MCF 10A (cell line): ENCODE measurements at places on chromosomes 12 and 14.
A peak's percentile ranks its signal among the peaks of the same experiment; 100 is the strongest.

GRCh38 chr12:121507984-121508383, 72.8 kb downstream of the KDM2B start:
- peaks cover 6% of the 10 kb centered on the region for H3K36me3 ChIP-seq
- no peak overlapping the region for H3K4me3 ChIP-seq
- no peaks in the 10 kb centered on the region for H3K27me3 ChIP-seq
- no peak for DNase-seq
- no peak overlapping the region for H3K27ac ChIP-seq

DNA sequence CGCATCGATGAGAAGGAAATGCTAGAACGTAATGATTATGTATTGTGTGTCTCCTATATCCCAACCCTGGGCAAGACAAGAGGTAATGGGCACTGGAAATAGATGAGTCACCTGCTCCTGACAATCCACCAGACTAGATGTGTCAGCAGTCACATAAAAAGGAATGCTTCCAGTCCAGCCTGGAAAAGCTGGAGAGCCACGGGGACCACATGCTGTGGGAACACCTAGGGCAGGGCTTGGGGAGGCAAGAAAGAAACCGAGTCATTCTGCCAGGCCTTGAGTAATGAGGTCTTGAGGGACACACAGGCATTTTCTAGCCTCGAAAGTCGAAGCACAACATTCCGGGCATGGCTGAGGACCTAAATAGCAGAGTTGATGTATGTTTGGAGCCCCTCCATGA, 716.7 kb upstream of the TMEM132C start:
- no peak overlapping the region for H3K4me3 ChIP-seq
- peak; percentile 70 for DNase-seq
- no peaks in the 10 kb centered on the region for H3K27me3 ChIP-seq
- no peak overlapping the region for H3K27ac ChIP-seq
- no peaks in the 10 kb centered on the region for H3K36me3 ChIP-seq

DNA sequence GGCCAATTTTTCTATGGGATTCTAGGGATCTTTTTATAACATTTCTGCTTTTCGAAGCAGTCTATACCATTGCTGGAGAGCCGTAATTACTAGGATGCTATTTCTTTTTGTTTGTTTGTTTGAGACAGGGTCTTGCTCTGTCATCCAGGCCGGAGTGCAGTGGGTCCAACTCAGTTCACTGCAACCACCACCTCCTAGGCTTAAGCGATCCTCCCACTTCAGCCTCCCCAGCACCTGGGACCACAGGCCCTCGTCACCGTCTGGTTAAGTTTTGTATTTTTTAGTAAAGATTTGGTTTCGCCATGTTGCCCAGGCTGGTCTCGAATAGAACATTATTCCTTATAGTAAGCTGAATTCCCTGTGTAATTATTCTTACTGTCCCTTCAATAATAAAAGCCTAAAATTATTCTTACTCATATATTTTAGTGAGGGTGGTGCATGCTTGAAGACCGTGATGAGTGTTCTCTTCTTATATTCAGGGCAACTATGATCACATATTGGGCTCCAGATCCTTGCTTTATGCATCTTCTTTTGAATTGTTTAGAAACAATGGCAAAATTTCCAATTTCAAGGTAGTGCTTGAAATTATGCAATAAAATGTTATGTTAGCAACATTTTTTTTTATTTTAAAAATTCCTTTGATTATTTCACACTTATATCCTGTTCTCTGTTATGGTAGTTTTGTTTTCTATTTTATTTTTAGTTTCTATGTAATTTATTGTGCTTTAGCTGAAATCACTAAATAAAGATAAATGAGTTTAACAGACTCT, 66.2 kb downstream of the CRADD start:
- H3K27ac ChIP-seq: peak overlapping the region; percentile 95
- no peaks in the 10 kb centered on the region for H3K36me3 ChIP-seq
- no peak for DNase-seq

DNA sequence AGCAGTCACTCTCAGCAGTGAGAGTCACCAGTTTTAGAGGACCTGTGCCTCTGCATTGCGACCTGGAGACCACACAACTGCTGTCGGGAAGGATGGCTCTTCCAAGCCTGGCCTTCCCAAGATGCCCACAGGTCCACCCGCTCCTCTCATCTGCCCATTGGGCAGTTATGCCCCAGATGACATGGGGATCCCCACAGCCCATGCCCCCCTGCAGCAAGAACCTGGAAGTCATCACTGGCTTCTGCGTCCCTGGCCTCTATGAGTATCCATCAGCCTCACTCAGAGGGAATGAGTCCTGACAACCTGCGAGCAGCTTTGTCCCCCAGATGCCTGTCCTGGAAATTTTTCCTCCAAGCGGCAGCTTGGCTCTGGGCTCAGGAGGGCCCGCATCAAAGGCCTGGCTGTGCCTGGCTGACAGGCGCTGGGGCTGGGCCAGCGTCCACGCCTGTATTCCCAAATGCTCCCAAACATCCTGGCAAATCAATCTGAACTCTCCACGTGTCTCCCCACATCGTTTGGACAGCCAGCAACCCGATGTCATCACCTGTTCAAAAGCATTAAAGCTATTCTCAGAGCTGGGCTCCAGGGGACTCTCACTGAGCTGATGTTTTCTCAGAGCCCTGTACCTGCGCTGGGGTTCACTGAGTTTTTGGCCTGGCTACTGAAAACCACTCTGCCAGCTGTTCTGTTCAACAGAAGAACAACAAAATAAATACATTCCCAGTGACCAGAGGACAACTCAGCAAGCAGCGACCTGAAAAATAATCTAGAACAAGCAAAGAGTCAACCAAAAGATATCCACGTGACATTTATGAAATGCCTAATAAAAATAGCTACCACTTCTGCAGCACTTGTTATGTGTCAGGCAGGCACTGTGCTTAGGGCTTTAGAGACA, 57.8 kb downstream of the CLMN start:
- H3K4me3 ChIP-seq: no peak overlapping the region
- no peak overlapping the region for H3K27ac ChIP-seq

GRCh38 chr14:64726585-64726890, 22.3 kb downstream of the PLEKHG3 start:
- H3K4me3 ChIP-seq: peak overlapping the region; percentile 23
- peak overlapping the region; percentile 90 for H3K27ac ChIP-seq
- peak; percentile 87 for DNase-seq
- no peaks in the 10 kb centered on the region for H3K27me3 ChIP-seq
- H3K4me1 ChIP-seq: peaks cover 34% of the 10 kb centered on the region
- H3K36me3 ChIP-seq: peaks cover 31% of the 10 kb centered on the region

GRCh38 chr12:106303202-106303820, 778 bp downstream of the TCP11L2 start:
- H3K4me1 ChIP-seq: peaks cover 23% of the 10 kb centered on the region
- DNase-seq: peak; percentile 74
- no peaks in the 10 kb centered on the region for H3K36me3 ChIP-seq
- peak overlapping the region; percentile 100 for H3K27ac ChIP-seq
- H3K4me3 ChIP-seq: peak overlapping the region; percentile 89

DNA sequence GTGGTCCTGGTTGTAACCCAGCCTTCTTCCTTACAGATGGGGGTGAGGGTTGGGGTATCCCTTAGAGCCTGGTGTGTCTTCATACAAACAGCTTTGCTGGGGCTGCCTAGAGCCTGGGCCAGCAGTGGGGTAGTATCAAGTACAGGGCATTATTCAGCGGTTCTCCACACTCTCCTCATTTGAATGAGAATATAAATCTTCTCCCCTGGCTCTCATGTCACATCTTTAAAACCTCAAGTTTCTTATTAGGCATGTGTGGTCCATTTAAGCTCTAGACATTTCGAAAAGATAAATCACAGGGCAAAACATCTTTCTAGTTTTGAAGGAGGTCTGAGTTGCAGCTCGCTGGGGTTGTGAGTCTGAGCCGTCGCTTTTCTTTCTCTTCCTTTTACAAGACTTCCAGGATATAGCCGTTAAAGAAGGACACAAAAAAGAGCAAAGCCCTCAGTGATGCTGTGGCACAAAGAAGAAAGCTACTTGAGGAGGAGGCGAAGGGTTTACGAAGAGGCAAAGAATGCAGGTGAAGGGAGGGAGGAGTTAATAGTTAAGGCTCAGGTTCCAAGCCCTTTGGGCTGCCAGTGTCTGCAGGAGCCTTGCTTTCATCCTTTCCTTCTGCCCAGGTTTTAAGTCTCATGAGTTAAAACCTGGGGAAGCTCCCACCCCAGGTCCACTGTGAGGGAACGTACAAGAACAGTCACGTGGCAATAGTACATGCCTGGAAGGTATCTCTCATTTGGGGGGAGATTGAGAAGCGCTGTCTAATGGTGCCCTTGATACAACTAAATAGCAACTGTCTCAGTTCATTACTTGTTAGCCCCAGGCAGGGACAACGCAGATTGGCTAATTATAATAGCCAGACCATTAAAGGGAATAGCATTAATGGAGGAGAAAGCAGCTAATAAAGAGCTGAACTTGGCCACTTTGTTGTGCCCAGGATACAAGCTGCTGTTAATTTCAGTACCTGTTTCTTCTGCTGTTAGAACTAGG, 94.2 kb downstream of the ETV6 start:
- H3K27me3 ChIP-seq: no peaks in the 10 kb centered on the region
- peaks cover 3% of the 10 kb centered on the region for H3K36me3 ChIP-seq
- no peak overlapping the region for H3K4me3 ChIP-seq

- H3K27ac ChIP-seq: no peak overlapping the region
- H3K4me1 ChIP-seq: no peaks in the 10 kb centered on the region
- peaks cover 55% of the 10 kb centered on the region for H3K27me3 ChIP-seq
- H3K4me3 ChIP-seq: no peak overlapping the region
- DNase-seq: no peak
These were observed 22.8 kb upstream of the ANO2 start for GRCh38 chr12:5967645-5968415.

- no peak overlapping the region for H3K4me3 ChIP-seq
- peaks cover 56% of the 10 kb centered on the region for H3K36me3 ChIP-seq
- no peaks in the 10 kb centered on the region for H3K4me1 ChIP-seq
- H3K27ac ChIP-seq: no peak overlapping the region
- no peaks in the 10 kb centered on the region for H3K27me3 ChIP-seq
- no peak for DNase-seq
These were observed 27.2 kb upstream of the MLXIP start for GRCh38 chr12:122051231-122051876.

- DNase-seq: peak; percentile 34
- no peaks in the 10 kb centered on the region for H3K27me3 ChIP-seq
- peak overlapping the region; percentile 46 for H3K27ac ChIP-seq
- peaks cover 44% of the 10 kb centered on the region for H3K36me3 ChIP-seq
These were observed 1.5 kb downstream of the CALM1 start for GRCh38 chr14:90398315-90398839.

- no peaks in the 10 kb centered on the region for H3K27me3 ChIP-seq
- H3K4me1 ChIP-seq: peaks cover 31% of the 10 kb centered on the region
- H3K27ac ChIP-seq: peak overlapping the region; percentile 95
- peaks cover 6% of the 10 kb centered on the region for H3K36me3 ChIP-seq
- DNase-seq: peak; percentile 99
- peak overlapping the region; percentile 37 for H3K4me3 ChIP-seq
These were observed 3.8 kb upstream of the PSMC6 start for GRCh38 chr14:52703225-52703624.

GRCh38 chr14:92315050-92315805, 7.7 kb upstream of the SLC24A4 start:
- H3K4me3 ChIP-seq: no peak overlapping the region
- no peak for DNase-seq
- no peak overlapping the region for H3K27ac ChIP-seq
- H3K27me3 ChIP-seq: peaks cover 13% of the 10 kb centered on the region
- H3K36me3 ChIP-seq: peaks cover 6% of the 10 kb centered on the region
- H3K4me1 ChIP-seq: no peaks in the 10 kb centered on the region

GRCh38 chr12:119167902-119168301, 10.8 kb upstream of the HSPB8 start:
- H3K36me3 ChIP-seq: no peaks in the 10 kb centered on the region
- no peaks in the 10 kb centered on the region for H3K4me1 ChIP-seq
- no peak for DNase-seq
- peaks cover 48% of the 10 kb centered on the region for H3K27me3 ChIP-seq
- H3K4me3 ChIP-seq: no peak overlapping the region

DNA sequence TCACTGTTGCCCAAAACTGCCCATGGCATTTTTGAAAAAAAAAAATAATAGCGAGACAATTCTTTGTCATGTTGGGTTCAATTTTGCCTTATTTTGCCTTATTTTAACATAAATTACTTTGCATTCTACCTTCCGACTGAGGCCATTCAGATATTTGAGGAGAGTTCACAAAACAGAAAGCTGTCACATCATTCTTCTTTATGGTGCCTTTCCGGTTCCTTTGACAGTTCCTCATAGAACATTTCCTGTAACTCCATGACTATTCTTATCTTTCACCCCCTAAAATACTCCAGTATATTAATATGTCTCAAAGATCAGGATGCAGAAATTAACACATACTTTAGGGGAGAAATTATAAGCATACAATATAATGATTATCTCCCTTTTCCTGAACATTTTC, 476.7 kb downstream of the NOVA1 start:
- no peak overlapping the region for H3K4me3 ChIP-seq
- H3K36me3 ChIP-seq: peaks cover 5% of the 10 kb centered on the region
- no peak for DNase-seq
- no peak overlapping the region for H3K27ac ChIP-seq
- H3K4me1 ChIP-seq: no peaks in the 10 kb centered on the region
- H3K27me3 ChIP-seq: no peaks in the 10 kb centered on the region

GRCh38 chr12:105944628-105945027, 194.1 kb downstream of the NUAK1 start:
- H3K27me3 ChIP-seq: no peaks in the 10 kb centered on the region
- peaks cover 4% of the 10 kb centered on the region for H3K36me3 ChIP-seq
- no peak for DNase-seq
- no peak overlapping the region for H3K4me3 ChIP-seq
- H3K27ac ChIP-seq: no peak overlapping the region
- peaks cover 12% of the 10 kb centered on the region for H3K4me1 ChIP-seq

GRCh38 chr14:69068744-69069421, 84.0 kb downstream of the DCAF5 start:
- no peak overlapping the region for H3K4me3 ChIP-seq
- no peak overlapping the region for H3K27ac ChIP-seq
- no peaks in the 10 kb centered on the region for H3K4me1 ChIP-seq
- peaks cover 37% of the 10 kb centered on the region for H3K36me3 ChIP-seq
- DNase-seq: no peak

- H3K36me3 ChIP-seq: no peaks in the 10 kb centered on the region
- no peaks in the 10 kb centered on the region for H3K27me3 ChIP-seq
- H3K4me1 ChIP-seq: no peaks in the 10 kb centered on the region
- DNase-seq: no peak
- no peak overlapping the region for H3K27ac ChIP-seq
- no peak overlapping the region for H3K4me3 ChIP-seq
These were observed 229.8 kb downstream of the ALX1 start for GRCh38 chr12:85509857-85510256.
